Choroid plexus epithelial cell (primary cell): ENCODE measurements at places on chromosomes 11 and 22.

DNA sequence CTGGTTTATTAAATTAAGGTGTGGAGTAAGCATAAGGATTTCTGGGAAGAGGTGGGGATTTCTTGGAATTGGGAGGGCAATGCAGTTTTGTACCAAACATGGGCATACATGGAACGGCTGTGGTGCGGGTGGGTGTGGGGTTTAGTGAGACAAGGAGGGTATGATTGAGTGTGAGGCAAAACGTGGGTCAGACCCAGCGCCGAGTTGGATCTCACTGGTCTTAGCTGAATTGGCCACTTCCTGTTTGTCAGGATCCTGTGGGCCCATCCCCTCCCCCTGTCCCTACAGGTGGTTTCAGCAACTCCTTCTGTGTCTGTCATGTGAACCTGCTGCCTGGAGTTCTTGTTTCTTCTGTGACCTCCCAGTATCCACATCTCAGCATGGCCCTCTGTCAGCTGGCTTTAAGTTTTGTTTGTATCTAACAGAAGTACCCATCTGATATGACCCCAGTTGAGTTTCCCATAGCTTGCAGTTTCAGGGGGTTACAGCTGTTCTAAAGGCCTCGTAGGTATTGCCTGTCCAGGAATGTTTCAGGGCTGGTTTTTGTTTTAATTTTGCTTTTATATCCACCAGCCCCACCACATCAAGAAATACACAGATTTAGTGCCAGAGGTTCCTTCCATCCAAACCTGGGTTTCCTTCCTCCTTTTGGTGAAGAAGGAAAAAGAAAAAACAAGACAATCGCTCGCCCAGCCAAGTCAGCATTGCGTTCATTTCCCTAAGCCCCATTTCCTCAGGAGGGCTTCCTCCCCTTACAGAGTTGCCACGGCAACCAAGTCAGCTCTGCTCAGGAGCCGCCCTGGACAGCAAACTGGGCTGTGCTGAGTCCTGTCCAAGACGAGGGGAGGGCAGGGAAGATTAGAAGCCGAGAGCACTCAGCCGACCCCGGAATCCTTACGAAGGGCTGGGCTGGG, 6.0 kb downstream of the APOL1 start:
- peak; percentile 47 for DNase-seq

DNA sequence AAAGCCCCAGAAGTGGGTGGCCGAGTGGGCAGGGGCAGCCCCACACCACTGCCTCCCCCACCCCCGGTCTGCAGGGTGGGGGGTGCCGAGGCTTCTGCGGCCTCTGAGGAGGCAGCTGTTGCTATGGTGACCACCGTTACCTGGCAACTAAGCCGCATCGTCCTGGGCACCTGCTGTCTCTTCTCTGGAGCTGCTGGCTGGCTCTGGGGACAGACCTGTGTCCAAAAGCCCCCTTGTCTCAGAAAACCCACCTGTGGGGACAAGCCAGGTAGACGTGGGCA, 79.9 kb upstream of the PRR5 start:
- DNase-seq = no peak

DNA sequence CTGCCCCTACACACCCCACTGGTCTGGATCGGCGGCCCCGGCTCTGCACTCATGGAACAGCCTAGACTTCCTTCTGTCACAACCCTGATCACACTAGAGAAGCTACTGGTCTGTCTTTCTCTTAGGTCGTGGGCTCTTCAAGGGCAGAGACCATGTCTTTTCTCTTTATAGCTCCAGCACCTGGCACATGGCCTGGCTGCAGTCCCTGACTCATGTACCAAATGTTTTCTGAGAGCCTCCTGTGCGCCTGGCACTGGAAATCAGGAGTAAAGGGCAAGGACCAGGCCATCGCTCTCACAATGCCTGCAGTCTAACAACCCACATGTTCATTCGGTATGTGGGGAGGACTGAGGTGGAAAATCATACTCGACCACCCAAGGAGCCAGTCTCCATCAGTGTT, 7.5 kb downstream of the ASCC2 start:
- no peak for DNase-seq

DNA sequence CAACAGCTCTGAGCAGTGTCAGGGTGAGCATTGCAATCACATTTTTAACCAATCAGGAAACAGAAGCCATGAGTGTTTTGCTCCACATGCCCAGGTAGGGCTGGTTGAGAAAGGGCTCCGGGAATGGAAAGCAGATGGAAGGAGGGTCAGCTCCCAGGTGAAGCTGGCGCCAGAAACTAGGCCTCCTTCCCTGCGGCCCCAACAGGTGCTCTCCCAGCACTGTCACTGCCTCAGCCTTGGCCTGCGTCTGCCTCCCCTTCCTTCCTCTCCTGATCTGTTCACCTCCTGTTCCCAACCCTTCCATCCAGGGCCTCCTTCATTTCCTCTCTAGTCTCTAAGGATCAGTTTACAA, 4.6 kb upstream of the VSIG10L2 start:
- no peak for DNase-seq

DNA sequence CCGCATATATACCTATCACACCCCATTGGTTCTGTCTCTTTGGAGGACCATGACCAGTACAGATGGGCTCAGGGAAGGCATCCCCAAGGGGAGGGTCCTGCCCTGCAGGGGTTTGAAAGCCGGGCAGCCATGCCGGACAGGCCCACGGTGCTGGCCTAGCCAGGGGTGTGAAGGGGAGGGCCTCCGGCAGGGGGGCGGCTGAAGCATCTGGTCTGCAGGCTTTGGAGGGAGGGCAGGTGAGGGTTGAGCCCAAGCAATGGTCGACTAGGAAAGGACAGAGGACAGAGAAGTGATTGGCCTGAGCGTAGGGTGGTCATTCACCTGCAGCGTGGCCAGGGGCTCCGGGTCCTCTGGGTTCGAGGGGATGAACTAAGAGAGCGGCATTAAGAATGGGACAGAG, 11.2 kb upstream of the CTSD start:
- no peak for DNase-seq

DNA sequence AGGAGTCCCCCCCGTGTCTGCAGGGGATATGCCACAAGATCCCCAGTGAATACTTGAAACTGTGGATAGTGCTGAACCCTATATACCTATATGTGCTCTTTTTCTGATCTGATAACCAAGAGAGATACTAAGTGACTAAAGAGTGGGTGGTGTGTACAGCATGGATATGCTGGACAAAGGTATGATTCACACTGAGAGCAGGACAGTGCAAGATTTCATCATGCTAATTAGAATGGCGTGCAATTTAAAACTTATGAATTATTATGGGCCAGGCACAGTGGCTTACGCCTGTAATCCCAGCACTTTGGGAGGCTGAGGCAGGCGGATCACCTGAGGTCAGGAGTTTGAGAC, 90.2 kb upstream of the ALKBH3 start:
- peak; percentile 39 for DNase-seq

GRCh38 chr11:85052636-85053035, 574.5 kb downstream of the DLG2 start:
- DNase-seq = no peak
